Activated CD4-positive, alpha-beta T cell treated with anti-CD3 and anti-CD28 coated beads, Interleukin-2, amount 50 U/mL, for 24 hours (primary cell): ENCODE measurements at places on chromosomes 3 and 15.
A peak's percentile ranks its signal among the peaks of the same experiment; 100 is the strongest.

DNA sequence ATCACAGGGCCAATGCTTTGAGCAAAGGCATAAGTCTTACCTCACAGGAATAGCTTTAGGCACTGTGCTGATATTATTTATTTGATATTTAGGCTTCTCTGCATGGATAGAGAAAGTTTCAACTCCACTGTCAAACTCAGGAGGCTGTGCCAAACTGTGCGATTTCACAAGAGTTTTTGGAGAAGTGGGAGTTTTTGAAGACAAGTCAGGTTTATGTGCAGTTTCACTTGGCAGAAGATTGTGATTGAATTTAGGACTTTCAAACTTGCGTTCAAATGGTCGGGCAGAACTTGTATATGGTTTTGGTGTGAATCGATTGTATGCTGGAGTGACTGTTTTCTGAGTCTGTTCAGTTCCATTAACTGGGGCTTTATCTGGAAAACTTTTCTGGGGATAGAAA is 113.7 kb downstream of the TJP1 start:
- no peak for DNase-seq

DNA sequence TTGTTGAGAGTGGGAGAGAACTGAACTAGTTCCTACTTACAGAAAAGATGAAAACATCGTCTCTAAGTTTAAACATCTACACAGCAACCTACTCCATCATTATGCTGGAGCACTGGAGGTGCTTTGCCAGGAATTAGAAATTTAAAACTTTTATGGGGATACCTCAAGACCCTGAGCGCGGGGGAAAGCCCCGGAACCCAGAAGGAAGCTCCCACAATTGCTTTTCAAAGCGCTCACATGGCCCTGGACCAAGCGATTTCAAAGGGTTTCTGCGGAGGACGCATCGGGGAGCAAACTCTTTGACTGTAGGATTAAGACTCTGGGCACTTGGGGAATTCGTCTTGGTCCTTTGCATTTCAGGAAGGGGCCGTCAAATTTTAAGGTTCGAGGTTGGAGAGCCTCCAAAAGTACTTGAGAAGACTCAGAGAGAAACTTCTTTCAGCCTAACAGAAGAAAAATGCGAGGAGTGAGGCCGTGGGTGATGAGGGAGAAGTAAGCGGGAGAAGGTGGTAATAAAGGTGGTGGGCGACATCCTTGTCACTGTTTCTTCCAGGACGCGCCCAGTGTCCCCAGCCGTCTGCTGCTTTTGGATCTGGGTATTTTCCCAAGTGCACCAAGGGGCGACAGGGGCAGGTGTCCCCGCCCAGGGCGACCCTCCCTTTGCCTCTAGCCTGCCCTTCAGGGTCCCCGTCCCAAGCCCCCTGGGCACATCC is 591 bp downstream of the PROK2 start:
- DNase-seq = no peak

GRCh38 chr15:62895139-62895866 is 147.2 kb upstream of the TPM1 start:
- no peak for DNase-seq

DNA sequence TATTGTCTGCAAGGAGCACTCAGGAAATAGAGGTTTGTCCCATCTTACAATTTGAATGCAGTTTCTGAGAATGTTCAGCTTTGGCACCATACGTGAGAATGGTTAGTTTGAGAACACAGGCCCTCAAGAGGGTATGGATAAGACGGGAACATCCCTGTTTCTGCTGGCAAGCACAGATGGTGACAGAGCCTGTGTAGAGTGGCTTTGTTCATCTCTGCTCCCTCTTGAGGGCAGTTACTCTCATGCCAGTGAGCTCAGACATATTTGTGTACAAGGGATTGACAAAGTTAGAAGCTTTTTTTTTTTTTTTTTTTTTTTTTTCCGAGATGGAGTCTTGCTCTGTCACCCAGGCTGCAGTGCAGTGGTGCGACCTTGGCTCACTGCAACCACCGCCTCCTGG is 71.5 kb upstream of the FILIP1L start:
- no peak for DNase-seq

DNA sequence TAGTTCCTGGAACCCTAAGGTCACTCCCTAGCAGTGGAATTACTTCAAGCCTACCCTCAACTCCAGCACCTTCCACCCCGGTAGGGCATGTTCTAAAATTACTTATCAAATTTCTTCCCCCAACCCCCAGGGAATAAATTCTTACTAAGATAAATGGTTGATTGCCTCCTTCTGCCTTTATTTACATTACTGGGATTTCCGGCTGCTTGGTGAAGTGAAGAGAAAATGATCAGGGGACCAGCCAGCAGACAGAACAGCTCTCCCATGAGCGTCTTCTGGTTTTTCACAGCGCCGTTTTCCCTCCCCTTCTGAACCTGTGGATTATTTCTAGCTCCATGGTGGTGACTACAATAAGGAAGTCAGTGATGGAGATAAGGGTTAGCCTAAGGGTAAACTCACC is 521.5 kb upstream of the PPP2R3A start:
- no peak for DNase-seq

- DNase-seq = no peak
Measured at GRCh38 chr15:100090411-100090810, 251.4 kb downstream of the ADAMTS17 start.

- no peak for DNase-seq
Measured at GRCh38 chr3:14528081-14528480, 12.1 kb downstream of the GRIP2 start.

GRCh38 chr3:60262546-60262945 is 988.7 kb downstream of the FHIT start:
- DNase-seq = no peak

GRCh38 chr3:134486577-134487041 is 752 bp downstream of the CEP63 start:
- DNase-seq = peak; percentile 11

- no peak for DNase-seq
Measured at GRCh38 chr3:129377615-129378014, 50.8 kb downstream of the EFCAB12 start.

DNA sequence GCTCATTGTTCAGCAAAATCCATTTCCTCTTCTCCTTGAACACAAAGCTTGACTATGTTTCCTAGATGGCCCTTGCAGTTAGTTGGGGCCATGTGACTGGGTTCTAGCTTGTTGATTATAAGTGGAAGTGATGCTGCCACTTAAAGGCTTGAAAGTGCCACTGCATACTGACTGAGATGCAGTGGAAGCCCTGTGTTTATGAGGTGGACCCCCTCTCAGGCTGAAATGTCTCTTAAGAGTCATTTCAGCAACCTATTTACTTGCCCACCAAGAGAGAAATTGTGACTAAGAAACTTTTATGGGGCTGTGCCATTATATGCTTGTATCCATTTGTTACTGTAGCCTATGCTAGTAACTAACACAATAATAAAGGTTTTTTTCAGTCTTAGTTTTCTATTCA is 8.4 kb upstream of the ANP32A start:
- no peak for DNase-seq

DNA sequence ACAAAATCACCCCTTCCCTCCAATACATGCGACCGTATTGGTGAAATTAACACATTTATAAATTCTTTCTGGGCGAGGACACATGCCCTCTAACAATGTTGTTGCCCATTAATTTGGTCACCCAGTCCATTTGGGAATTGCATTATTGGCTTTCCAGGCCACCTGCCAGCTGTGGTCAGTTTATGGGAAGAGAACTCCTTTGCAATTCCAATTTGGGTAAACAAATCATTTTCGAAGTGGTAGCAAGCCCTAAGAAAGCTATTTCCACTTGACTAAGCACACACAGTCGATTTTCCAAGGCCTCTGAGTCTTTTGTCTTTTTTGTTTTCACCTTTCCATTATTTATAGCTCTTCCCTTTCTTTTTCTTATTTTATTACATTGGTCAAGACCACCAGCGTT is 362.3 kb upstream of the RGMA start:
- no peak for DNase-seq

- no peak for DNase-seq
Measured at GRCh38 chr15:36313021-36313420, 266.4 kb upstream of the CDIN1 start.

- DNase-seq = no peak
Measured at GRCh38 chr15:29922191-29922590, 99.9 kb upstream of the TJP1 start.

DNA sequence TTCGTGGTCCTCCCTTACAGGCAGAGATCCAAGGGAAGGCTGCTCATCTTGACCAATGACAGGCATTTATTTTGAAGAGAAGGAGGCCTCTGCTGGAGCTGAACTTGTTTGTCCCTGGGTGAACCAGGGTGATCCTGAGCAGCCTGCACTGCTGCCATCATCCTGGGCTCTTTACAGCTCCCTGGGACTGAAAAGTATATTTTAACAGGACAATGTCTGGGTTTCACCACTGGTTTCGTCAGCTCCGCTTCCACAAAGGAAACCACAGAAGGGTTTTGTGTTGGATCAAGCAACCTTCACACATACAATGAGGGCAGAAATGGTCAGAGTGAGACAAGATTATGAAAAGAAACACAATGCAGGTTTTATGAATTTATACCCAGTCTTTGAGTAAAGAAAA is 400.7 kb upstream of the TPM1 start:
- no peak for DNase-seq

DNA sequence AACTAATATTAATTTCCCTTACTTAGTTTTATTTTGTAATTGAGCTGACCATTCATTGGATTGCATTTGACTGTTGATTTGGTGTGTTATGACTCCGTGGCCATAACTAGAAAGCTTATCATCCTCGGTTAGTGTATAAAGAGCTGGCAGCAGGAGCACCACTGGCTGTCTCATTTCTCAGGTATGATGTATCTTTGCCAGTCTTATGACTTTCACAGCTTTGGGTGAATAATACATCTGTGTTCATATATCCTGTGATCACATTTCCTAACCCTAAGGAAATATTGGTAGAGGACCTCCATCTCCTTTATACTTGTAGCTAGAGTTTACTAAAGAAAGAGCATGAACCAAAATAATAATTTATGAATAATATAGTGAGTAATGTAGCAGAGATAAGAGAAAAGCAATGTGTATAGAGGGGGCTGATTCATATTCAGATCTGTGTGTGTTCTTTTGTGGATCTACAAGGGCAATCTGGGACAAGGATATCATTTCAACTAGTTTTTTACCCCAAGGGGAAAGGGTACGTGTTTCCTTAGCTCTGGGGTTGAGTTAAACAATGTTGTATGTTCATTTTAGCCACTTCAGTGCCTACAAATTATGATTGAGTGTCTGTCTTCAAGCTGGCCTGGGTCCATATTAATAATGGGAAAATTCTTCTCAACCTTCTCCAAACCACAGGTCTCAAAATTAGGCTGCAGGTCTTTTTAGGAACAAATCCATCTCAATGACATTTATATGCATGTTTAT is 901.7 kb downstream of the NTRK3 start:
- DNase-seq = no peak

GRCh38 chr3:25023876-25024275 is 404.2 kb upstream of the RARB start:
- DNase-seq = no peak

DNA sequence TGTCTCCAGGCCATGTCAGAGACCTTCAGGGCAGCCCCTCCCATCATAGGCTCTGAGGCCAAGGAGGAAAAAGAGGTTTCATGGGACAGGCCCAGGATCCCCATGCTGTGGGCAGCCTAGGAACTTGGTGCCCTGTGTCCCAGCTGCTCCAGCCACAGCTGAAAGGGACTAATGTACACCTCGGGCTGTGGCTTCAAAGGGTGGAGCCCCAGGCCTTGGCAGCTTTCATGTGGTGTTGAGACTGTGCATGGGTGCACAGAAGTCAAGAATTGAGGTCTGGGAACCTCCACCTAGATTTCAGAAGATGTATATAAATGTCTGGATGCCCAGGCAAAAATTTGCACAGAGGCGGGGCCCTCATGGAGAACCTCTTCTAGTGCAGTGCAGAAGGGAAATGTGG is 6.6 kb upstream of the SSR3 start:
- DNase-seq = no peak

DNA sequence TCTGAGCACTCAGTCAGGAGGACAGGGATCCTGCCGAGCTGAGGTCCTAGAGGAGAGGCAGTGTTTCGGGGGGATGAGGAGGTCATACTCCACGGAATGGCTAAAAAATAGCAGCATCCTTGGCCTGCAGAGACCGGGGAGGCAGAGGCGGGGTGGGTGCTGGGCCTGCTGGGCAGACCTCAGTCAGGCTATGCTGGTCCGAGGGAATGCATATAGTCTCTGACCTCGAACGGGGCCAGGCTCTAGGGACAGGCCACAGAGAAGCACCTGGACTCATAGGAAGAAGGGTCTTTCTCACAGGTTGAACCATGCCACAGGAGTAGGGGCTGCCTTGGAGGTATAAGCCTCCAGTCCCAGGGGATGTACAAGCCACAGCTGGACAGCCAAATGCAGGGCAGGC is 14.0 kb upstream of the SKIC8 start:
- no peak for DNase-seq

DNA sequence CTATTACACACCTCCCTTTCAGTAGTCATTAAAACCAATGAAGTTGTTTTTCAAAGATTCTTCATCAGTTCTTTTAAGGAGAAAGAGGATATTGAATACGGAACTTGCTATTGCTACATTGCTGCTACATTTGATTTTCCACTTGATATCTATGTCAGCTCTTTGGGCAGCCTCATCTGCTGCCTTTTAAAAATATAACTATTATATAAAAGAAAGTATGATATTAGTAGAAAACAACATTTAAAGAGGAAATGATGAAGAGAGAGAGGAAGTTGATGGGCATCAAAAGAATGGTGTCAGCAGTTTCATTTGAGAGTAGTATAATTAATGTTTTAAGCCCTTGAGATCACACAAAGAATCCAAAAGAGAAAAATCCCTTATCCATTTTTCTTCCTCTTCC is 171.4 kb downstream of the NFKBIZ start:
- DNase-seq = no peak

- no peak for DNase-seq
Measured at GRCh38 chr15:73926219-73927002, at the start of gene LOXL1. Gene LOXL1 (plus strand): TSS chr15:73926462. CDS start chr15:73926784, 322 bp downstream.

GRCh38 chr15:88331291-88331690 is 74.8 kb upstream of the NTRK3 start:
- peak; percentile 3 for DNase-seq

DNA sequence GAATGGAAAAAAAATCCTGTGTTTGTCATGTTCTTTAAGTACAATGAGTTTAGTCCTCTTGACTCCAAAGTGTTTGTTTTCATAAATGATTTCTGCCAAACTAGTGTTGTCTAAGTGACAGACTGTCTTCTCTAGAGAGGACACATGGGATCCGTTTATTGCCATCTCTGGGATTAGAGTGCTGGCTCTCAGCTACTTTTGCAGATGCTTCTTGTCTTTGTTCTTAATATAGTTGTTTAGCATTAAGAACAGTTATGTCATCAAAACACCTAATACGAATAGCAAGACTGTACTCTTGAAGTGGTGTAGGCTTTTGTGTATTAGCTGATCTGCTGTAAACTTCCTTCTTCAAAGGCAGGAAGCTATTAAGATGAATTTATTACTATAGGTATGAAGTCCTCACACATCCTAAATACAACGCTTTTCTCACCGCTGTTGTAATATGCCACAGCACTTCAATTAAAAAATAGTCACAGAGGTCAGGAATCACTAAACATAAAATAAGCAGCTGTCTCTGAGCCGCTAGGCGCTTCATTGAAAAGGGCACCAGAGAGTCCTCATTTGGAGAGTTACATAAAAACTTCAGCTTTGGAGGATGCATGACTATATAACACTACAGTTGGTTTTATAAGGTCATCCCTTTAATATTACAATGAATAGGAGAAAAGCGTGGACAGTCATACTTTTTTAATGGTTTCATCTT is 128.3 kb upstream of the ZNF385D start:
- DNase-seq = no peak

GRCh38 chr3:168604767-168605166 is 509.0 kb upstream of the GOLIM4 start:
- DNase-seq = no peak
